H1 (cell line): ENCODE measurements at places on chromosomes 7 and 10.

DNA sequence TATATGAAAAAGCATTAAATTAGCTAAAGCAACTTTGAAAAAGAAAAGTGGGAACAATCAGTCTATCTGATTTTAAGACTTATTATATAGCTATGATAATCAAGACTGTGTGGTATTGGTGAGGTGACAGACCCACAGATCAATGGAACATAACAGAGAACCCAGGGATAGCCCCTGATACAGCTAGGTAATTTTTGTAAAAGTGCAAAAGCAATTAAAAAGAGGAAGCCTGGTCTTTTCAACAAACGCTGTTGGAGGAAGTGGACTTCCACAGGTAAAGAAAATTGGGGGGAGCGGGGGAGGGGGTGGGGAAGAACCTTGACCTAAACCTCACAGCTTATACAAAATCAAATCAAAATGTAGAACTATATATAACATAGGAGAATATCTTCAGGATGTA lies 45.4 kb downstream of the GNA12 start:
- peaks cover 12% of the 10 kb centered on the region; the same call in 1 of the 2 replicates for H3K36me3 ChIP-seq
- peaks cover 8% of the 10 kb centered on the region for H3K4me1 ChIP-seq
- no peak overlapping the region for H3K27ac ChIP-seq
- DNase-seq, result no peak
- no peak overlapping the region for H3K4me3 ChIP-seq

DNA sequence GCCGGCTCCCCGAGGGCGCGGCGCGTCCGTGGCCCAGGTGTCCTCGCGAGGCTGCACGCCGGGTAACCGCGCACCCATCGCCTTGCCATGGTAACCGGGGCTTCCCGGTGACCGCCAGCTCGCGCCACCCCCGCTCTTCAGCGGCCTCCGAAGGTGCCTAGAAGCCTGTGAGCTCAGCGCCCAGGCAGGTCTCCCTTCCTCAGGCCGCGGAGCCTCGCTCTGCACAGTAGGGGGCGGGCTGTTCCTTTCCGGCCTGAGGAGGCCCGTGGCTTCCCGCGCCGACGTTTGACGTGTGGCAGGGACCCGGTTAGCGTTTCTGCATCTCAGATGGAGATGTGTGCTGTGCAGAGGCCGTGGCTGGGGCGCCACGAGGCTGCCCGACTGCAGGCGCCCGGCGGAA lies 117.1 kb downstream of the DYNC2I1 start:
- H3K27ac ChIP-seq, result no peak overlapping the region
- peak; percentile 39 for DNase-seq
- H3K4me3 ChIP-seq, result peak overlapping the region; percentile 5; the same call in 1 of the 2 replicates
- no peaks in the 10 kb centered on the region for H3K36me3 ChIP-seq
- H3K27me3 ChIP-seq, result no peaks in the 10 kb centered on the region; the same call in 1 of the 2 replicates

GRCh38 chr7:50448823-50449222 lies 1.3 kb downstream of the FIGNL1 start:
- DNase-seq, result no peak
- H3K4me1 ChIP-seq, result peaks cover 4% of the 10 kb centered on the region; the same call in 1 of the 2 replicates
- no peaks in the 10 kb centered on the region for H3K36me3 ChIP-seq

GRCh38 chr7:124618871-124619270 lies 146.7 kb downstream of the GPR37 start:
- no peak for DNase-seq
- no peaks in the 10 kb centered on the region for H3K36me3 ChIP-seq
- H3K4me1 ChIP-seq, result no peaks in the 10 kb centered on the region
- H3K27me3 ChIP-seq, result no peaks in the 10 kb centered on the region
- H3K4me3 ChIP-seq, result no peak overlapping the region

GRCh38 chr10:119447823-119448546 lies 94.5 kb downstream of the RGS10 start:
- H3K27ac ChIP-seq, result no peak overlapping the region
- no peak for DNase-seq
- no peaks in the 10 kb centered on the region for H3K27me3 ChIP-seq
- no peak overlapping the region for H3K4me3 ChIP-seq

DNA sequence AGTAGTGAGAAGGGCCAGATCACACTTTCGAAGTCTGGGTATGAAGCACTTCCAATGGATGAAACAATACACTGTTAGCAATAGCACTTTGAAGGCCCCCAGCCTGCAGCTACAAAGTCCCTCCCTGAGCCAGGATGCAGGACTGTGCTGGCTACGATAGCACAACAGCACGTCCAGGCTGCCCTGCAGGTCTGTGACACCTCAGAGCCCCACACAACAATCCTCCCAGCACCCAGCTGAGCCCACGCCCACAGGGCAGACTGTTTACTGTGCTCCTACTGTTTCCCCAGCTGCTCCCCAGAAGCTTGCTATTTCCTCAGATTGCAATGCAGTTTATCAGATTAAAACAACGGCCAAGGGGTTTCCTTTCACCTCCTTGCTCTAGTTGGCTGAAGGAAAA lies 71.4 kb downstream of the HTR5A start:
- H3K36me3 ChIP-seq, result no peaks in the 10 kb centered on the region
- H3K27ac ChIP-seq, result no peak overlapping the region
- no peak for DNase-seq
- H3K4me1 ChIP-seq, result peaks cover 2% of the 10 kb centered on the region
- H3K4me3 ChIP-seq, result no peak overlapping the region

GRCh38 chr7:25846722-25847121 lies 305.3 kb upstream of the NFE2L3 start:
- H3K27me3 ChIP-seq, result no peaks in the 10 kb centered on the region
- H3K36me3 ChIP-seq, result no peaks in the 10 kb centered on the region
- no peaks in the 10 kb centered on the region for H3K4me1 ChIP-seq
- H3K4me3 ChIP-seq, result no peak overlapping the region
- DNase-seq, result no peak

DNA sequence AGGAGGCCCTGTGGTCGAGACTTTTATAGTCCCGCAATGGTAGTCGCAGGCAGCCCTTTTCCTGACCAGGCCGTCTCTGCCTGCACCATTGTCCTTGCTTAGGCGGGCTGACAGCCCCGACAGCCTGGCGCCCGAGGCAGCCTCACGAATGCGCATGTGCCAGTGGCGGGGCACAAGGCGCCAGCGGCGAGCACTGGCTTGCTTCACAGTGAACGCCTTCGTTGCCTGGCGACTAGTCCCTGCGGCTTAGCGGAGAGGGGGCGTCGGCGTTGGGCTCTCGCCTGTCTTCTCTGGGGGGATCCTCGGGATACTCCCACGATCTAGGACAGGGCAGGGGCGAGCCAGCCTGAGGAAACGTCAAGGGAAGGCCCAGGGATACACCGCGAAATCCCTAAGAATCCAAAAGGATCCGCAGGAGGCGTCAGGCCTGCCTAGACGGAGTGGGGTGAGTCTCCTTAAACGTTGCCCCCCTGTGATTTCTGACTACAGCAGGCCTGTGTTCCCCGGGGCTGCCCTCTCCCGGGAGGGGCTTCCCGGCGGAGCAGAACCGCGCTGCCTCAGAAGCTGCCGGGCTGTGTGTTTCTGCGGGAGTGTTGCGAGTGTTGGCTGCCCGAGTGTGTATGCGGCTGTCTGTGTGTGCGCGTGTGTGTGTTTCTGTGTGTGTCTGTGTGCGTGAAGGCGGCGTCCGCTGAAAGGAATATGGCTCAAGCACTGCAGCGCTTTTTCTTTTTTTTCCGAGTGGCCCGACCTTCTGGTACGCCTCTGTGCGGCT lies 20.5 kb upstream of the ZNF273 start:
- peak; percentile 46 for DNase-seq
- H3K27ac ChIP-seq, result no peak overlapping the region
- H3K4me1 ChIP-seq, result no peaks in the 10 kb centered on the region
- peak overlapping the region; percentile 38 for H3K4me3 ChIP-seq
- H3K36me3 ChIP-seq, result no peaks in the 10 kb centered on the region
- H3K27me3 ChIP-seq, result no peaks in the 10 kb centered on the region

DNA sequence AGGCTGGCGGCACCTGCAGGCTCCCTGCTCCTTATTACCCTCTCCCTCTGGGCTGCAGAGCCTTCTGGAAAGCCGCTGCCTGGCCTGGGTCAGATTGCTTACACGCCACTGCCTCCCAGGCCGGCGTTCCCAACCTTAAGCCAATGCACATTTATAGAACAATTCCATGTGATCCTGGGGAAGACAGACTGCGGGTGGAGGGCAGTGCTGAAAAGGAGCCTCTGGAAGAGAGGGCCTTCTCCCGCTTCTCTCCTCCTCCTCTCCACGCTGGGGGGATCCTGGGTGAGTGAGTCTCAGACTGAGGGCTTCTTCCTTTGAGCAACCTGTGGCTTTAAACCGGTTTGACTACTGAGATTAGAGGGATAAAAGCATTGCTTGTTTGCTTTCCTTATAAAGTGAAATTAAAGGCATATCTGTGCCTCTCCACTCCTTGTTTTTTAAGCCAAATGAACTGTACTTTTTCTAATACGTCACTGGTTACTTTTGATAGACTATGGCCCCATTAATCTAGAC lies 5.5 kb downstream of the TACC2 start:
- H3K4me1 ChIP-seq, result peaks cover 8% of the 10 kb centered on the region
- H3K27me3 ChIP-seq, result no peaks in the 10 kb centered on the region
- no peak overlapping the region for H3K4me3 ChIP-seq
- DNase-seq, result no peak
